Stimulated activated CD4-positive, alpha-beta T cell treated with anti-CD3 and anti-CD28 coated beads, Interleukin-12 subunit alpha, Interleukin-12 subunit beta, amount 100 ng/mL, for 48 hours (primary cell): ENCODE measurements at places on chromosomes 4 and X.

GRCh38 chr4:150816491-150816890, 198.6 kb downstream of the LRBA start:
- DNase-seq: no peak

DNA sequence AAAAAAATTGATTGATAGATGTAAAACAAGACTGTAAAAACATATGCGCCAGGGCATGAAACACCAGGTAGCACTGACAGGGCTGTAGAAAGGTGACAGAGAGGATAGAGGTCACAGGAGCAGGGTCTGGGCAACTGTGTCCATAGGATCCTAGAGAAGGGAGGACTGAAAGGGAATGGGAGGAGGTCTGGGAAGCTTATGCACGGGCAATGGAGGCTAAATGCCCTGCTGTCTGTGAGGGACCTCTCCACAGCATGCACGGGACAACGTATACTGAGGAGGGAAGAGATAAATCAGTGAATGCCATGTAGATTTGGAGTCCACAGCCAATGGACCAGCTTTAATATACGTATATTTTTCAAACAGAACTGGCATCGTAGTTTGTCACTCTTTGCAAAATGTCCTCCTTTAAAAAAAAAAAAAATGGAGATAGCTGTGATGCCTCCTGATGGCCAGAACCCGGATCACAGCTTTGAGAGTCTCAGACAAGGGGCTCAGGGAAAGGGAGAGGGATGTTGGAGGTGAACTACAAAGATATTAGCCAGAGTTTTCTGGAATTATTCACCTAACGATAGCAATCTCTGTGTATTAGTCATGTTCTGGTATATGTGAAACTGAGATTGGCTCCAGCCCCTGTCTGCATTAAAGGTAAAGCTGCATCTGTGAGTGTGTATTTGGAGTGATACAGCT, 16.0 kb downstream of the RAB40A start:
- no peak for DNase-seq

- no peak for DNase-seq
Measured at GRCh38 chr4:159871141-159871540, 768.3 kb downstream of the RAPGEF2 start.

- DNase-seq: no peak
Measured at GRCh38 chr4:121666091-121666679, 30.6 kb downstream of the ANXA5 start.

DNA sequence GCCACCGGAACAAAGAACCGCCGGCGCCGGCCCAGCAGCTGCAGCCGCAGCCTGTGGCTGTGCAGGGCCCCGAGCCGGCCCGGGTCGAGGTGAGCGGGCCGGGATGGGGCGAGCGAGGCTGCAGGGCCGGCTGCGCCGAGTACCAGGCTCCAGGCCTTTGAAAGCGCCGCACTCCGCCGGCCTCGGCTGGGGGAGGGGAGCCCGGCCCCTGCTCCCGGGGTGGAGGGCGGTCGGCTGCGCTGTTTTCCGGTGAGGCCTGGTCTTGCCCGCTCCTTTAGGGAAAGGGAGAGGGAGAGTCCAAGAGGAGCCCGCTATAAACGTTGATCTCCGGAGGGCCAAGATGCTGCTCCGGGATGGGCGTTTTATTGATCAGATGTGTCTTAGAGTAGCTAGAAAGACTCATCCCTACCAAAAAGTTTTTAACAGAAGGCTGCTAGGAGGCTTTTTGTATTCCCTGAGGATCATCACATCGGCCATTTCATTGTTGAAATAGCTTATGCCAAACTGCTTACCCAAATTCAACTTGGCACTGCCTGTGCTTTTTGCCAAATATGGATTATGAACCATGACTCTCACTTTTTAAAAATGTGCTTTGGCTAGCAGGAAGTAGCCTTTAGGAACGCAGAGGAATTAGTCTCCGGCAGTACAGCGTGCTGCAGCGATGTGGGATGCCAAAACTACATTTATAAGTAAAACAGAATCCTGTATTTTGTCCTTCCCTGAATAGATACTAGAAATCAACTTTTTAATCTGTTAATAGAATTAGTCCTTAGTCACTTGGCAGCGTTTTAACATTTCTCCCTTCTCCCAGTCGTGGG, 760 bp downstream of the TMEM165 start:
- DNase-seq: peak; percentile 19

DNA sequence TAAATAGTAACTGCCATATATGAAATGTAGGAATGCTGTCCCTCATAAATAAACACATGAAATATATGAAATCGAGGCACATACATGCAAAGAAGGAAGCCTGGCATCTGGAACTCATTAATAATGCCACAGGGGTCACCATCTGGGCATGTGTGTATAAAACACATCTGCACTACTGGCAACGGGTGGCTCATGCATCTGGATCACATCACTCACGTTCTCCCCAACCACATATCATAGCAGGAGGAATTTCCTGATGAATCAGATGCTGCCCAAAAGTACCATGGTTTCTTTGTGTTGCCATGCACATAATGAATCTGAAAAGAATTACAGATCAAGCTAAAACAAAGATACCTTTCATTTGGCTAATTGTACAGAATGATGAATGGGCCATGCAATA, 28.6 kb downstream of the RNF175 start:
- no peak for DNase-seq

- no peak for DNase-seq
Measured at GRCh38 chrX:6849716-6850414, 297.6 kb upstream of the STS start.

DNA sequence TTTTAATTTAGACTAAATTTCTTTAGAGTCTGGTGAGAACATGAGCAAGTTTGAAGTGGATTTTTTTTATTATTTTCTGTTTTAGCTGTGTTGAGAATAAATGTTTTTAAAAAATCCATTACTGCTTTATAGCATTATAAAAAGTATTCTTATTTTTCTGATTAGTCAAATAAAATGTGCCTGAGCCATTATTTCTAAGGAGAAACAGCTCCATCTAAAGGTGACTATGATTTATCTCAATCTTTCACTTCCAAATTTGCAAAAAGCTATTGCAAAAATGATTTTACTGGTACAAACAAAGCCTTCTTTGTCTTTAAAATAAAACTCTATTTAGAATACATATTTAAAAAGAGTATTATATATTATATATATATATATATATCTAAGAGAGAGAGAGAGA, 959.2 kb downstream of the FAM133A start:
- DNase-seq: no peak

DNA sequence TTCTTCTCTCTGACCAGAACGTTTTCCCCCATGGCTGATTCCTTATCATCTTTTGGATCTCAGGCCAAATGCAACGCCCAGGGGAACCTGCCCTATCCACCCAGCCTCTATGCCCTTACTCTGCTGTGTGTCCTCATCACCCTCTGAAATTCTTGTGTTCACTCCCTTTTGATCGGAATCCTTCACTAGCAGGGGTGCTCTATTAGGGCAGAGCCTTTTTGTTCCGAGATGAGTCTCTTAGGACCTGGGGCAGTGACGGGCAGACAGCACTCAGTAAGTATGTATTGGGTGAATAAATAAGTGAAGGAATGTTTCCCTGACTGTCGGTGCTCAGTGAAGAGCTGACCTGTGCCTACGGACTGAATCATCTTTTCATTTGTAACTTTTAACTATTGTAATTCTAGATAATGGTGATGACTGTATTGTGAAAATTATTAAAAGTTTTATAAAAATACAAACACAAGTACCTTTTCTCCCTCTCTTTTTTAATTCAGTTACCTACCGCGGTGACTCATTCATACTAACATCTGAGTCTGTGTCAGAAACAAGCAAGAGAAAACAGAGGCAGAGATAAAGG, 4.8 kb upstream of the TENM3 start:
- no peak for DNase-seq

GRCh38 chr4:1714303-1715001, 2.3 kb upstream of the SLBP start:
- DNase-seq: no peak

- no peak for DNase-seq
Measured at GRCh38 chrX:54473993-54474859, 21.8 kb downstream of the FGD1 start.

- DNase-seq: no peak
Measured at GRCh38 chr4:183875251-183875825, 29.8 kb upstream of the STOX2 start.

DNA sequence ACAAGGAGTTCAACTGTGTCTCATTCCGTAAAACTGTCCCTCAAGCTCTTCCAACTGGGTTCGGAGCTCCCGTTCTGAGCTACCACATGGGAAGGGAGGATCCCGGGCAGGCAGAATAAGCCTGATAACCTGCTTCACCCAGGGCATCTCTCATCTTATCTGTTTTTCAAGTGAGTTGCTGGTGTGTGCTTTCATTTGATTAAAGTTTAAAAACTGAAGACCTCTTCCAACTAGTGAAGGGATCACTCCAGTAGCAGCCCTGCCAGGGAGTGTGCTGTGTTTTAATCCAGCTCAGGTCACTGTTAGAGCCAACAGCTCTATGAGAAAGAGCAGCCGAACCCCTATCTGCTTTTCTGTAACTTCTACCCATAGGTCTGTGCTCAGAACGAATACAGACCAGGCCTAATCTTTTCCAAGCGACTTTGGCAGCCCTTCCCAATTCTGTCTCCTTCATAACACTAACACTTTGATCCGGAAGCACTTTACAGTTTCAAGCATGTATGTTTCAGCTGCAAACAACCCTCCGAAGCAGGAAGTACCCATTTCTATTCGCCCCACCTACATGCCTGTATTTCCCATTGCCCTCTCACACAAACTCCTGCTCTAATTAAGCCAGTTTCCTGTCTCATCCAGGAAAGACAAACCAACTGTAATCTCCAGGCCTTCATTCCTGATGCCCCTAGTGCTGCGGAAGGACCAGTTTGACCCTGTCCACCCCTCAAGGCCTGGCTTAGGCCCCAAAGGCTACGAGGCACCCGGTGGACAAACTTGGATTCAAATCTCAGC, 60.9 kb downstream of the IRF2 start:
- no peak for DNase-seq
